ENCODE measurements at places on chromosomes 3 and 15.

DNA sequence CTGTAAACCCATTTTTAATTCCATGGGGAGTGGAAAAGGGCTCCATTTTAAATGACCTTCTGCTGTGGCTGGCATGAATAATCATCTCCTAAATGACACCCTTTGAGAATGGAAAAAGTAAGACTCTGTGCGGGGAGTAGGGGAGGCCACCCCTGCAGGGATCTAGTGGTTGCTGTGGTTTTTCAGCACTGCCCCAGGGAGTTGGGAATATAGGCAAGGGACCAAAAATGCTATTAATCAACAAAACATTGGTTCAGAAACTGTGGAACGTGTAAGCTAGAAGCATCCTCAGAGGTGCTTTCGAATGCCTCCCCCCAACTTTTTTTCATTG lies 30.1 kb upstream of the ADAMTS7 start:
- DNase-seq, result no peak

DNA sequence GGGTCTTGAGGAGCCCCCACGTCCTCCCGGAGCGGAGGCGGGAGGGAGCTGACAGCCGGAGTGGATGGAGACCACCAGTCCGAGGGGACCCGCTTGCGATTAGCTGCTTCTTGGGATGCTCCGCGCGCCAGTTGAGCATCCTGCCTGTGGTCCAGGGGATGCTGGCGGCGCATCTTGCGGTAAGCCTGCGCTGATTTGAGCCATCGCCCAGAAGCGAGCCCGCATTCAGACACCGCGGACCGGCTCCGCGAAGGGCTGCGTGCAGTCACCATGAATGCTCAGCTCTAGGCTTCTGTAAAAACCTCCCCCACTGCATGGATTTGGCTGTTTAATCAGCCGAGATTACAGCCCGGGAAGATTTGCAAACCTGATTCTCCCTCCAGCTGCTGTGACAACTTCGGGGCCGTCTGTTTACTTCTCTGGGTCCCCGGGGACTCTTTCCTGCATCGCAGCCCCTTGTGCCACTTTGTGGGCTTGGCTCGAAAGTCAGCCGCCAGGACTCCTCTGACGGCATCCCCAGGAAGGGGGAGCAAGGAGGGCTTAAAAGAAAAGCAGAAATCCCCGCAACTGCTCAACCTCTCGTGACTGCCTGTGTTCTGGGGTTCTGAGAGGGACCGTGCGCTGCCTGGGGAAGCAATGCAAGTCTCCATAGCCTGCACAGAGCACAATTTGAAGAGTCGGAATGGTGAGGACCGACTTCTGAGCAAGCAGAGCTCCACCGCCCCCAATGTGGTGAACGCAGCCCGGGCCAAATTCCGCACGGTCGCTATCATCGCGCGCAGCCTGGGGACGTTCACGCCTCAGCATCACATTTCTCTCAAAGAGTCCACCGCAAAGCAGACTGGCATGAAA lies 171.1 kb downstream of the KCNAB1 start:
- DNase-seq, result no peak

GRCh38 chr15:80159811-80160569 lies 7.2 kb downstream of the FAH start:
- DNase-seq, result no peak

- no peak for DNase-seq
These were observed 80.4 kb downstream of the IQSEC1 start for GRCh38 chr3:12992629-12993516.

DNA sequence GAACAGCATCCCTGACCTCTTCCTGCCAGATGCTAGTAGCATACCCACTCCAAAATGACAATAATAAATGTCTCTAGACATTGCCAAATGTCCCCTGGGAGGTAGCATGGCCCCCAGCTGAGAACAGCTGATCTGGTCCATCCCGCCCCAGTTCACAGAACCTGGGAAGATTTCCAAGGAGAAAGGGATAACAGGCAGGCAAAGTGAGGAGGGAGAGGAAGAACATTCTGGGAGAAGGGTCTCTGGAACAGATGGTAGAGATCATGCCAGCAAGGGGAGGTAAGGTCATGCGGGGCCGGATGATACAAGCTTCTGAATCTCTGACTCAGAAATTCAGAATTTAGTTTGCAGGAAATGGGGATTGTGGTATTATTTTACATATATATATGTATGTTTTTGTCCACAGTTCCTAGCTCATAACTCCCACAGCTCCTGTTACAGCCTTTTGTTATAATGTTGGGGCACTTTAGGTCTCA lies 192.7 kb downstream of the SUCLG2 start:
- no peak for DNase-seq

DNA sequence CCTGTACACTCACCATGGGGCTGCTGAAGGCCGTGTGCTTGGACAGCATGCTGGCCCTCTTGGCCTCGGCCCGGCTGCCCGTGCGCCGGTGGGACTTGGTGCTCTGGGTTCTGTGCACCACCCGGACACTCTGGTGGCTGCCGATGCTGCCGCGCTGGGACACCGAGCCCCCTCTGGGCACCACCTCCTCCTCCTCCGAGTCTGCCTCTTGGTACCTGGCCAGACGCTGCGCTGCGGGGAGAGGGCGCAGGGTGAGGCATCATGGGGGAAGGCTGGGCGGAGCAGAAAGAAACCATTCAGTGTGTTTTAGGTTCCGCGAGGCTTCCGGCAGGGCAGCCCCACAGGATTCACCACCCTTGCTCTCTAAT lies 145.0 kb downstream of the ATP10A start:
- no peak for DNase-seq

- DNase-seq, result no peak
These were observed 36.9 kb downstream of the THRB start for GRCh38 chr3:24457719-24458118.

- DNase-seq, result no peak
These were observed 39.1 kb upstream of the OSBPL11 start for GRCh38 chr3:125634336-125634950.

- DNase-seq, result no peak
These were observed 17.3 kb downstream of the RYR3 start for GRCh38 chr15:33328106-33328505.

DNA sequence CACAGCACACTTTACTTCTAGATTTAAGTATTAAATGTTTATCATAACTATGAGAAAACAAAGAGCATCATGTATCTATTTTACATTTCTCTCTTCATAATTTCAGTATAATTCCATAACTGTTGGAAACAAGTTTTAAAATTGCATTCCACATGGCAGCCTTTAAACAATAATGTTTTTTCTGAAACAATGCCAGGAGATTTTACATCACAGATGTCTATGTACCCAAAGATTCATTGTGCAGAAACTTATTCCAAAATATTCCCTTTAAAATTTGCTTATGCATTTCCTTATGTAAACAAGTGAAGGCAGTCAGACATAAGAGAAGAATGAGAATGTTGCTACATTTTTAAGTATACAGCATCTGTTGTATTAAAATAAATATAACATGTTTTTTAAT lies 324.9 kb upstream of the COL8A1 start:
- no peak for DNase-seq

DNA sequence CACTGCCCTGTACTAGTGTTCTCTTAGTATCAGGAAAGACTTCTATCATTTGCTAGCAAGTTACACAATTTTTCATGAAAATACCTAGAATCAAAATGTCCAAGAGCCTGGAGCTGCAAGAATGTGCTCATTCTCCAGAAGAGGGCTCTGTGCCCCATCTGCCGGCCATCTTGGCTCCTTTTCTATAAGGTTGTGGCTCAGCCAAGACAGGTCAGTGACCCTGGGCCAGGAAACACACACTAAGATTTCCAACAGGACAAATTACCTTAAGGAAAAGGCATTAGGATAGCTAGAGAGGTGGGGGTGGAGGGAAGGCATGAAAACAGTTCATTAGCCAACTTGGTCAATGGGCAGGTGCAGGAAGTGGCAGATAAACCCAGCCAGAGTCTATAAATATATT lies 20.7 kb downstream of the TIMP4 start:
- DNase-seq, result no peak

DNA sequence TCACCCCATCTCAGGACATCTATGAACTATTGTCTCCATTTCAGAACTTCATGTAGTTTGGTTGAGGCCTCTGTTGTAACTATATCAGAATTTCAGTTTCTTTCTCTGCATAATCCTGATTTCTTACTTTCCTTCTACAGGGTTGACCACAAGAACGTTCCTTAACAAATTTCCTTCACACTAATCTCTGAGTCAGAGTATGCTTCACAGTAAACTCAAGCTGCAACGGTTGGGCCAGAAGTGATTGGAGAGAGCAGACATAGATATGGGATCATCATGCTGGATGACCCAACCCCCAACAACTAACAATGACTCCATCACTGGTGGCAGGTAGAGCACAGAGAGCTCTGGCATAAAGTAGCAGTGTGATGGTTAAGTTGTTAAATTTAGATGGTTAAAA lies 128.8 kb upstream of the OSTN start:
- DNase-seq, result no peak

DNA sequence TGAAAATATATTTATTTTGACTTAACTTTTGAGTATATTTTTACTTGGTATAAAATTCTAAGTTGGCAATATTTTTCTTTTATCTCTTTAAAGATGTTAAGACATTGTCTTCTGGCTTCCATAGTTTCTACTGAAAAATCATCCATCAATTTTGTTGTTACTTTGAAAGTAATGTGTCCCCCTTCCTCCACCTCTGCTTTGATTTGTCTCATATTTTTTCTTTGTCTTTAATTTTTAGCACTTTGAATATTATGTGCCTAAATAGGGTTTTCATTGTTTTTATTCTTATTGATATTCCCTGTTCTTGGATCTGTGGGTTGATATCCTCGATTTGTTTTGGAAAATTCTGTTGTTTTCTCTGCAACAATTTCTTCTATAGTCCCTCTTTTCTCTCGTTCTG lies 157.4 kb downstream of the CD47 start:
- DNase-seq, result no peak

DNA sequence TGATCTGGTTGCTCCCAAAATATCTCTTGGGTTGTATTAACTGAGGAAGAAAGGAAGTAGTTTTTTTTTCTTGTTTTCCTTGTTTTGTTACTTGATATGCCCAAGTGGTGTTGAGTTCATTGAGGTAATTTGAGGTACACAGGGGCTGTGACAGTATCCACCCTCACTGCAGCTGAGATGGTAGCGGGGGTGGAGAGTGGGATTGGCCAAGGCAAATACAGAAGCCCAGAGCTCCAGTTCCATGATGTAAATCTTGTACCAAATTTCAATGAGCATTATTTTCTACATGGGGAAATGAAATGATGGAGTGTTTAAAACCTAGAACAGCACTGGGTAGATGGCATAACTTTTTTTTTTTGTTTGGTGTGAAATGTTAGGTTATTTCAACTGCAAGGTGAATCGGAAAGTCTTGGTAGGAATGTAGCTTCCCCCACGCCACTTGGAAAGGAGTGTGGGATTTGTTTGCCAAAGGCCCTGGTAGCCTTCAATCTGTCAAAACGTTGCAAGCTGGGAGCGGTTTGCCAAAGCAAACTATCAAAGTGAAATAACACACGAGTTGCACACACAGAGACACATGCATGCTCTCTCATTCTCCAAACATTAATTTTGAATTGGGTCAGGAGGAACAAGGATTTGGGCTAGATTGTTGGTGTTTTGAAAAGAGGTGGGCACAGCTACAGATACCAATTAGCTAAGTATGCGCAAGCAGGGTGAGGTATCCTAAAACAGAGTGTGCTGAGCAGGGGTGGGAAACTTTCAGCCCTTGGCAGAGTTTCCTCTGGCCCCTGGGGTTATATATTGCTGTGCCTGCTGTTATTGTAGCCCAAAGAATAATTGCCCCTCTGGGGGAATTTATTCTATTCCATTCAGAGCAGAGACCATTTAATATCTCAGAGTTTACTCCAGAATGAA lies 34.6 kb downstream of the THSD4 start:
- DNase-seq, result no peak

DNA sequence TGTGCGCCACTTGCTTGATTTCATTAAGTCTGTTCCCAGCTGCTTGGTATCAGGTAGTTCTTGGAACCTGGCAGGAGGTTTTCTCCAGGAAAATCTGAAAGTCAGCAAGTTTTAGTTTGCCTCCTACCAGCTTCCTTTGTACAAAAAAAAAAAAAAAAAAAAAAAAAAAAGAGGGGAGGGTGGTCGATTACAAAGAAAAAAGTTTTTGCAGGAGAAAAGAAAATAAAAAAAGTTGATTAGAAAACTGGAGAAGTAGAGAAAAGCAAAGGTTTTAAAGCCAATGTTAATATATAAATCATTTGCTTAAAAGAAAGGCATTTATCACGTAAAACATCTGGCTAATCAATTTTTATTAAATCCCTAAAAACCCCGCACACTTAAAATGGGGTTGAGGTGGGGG lies 5.9 kb downstream of the EPHA3 start:
- no peak for DNase-seq

GRCh38 chr3:72613871-72614270 lies 234.4 kb downstream of the SHQ1 start:
- DNase-seq, result no peak

- no peak for DNase-seq
These were observed 239.1 kb upstream of the AZI2 start for GRCh38 chr3:28587723-28588122.

DNA sequence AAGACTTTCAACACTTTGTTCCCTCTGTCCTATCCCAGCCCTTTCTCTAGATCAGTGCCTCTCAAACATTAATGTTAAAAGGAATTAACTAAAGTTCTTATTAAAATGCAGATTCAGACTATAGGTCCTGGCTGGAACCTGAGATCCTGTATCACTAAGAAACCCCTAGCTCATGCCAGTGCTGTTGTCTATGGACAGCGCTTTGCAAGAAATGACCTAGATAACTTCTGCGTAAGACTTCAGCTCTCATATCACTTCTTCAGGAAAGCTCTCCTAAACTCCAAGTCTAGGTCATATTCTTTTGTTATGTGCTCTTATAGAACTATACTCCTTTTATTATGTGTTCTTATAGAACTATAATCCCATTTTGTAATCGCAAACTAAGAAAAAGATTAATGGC lies 67.8 kb upstream of the CDIN1 start:
- DNase-seq, result no peak

DNA sequence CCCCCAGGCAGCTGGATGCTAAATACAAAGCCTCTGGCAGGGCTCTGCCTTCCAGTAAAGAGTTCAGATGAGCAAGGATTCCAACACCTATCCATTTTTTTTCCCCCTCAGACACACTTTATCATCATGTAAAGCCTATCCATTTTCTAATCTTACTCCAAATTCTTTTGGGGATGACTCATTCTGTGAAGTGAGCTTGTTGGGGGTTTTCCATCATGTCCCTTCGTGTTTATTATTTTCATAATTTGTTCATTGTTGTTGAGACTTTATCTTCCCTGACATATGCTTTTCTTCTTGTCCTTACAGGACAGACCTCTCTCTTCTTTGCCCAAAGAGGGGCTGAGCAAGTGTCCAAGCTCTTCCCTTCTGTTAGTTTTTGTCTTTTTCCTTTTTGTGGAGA lies 34.7 kb upstream of the SH3BP5 start:
- DNase-seq, result no peak

DNA sequence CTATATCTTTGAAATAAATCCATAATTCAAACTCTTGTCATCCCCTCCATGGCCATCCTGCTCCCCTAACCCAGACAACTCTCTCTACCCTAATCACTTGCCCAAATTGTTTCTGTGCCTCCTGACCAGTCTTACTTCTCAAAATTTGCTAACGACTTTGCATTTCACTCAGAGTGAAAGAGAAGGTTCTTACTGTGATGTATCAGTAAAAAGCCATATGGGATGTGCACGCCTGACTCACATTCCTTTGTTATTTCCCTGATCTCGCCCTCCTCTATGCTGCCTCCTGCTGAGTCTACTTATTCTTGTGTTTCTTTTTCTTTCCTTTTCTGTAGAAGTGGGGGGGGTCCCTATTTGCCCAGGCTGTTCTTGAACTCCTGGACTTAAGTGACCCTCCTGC lies 487.2 kb upstream of the FRG2C start:
- DNase-seq, result no peak

- DNase-seq, result no peak
These were observed 39.9 kb upstream of the LRTM1 start for GRCh38 chr3:54967731-54968161.

- no peak for DNase-seq
These were observed 72.9 kb upstream of the MNS1 start for GRCh38 chr15:56537881-56538280.

Measured in lower leg skin (tissue), 4 donors.